Activated CD4-positive, alpha-beta T cell treated with anti-CD3 and anti-CD28 coated beads, Interleukin-2, Interleukin-6, amounts not matched to agents 100 ng/mL and 50 ng/mL, durations not matched to agents 16 hours and 8 hours (primary cell): ENCODE measurements at places on chromosomes 12 and 14.

- DNase-seq = no peak
These were observed 15.6 kb downstream of the ZBTB42 start for GRCh38 chr14:104816616-104816884.

DNA sequence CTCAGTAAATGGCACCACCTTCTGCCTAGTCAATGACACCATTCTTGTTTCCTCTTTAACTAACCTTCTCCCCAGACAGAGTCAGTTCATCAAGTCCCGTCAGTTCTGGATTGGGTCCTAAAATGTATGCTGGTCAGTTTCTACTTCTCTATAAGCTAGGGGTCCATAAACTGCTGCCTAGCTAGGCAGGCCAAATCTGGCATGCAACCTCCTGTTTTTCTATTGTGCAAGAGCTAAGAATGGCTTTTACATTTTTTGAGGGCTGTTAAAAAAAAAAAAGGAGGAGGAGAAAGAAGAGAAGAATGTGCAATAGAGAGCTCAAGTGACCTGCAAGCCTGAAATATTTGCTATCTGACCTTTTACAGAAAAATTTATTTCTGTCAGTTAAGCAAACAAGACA lies 6.4 kb upstream of the TMED10 start:
- DNase-seq = no peak

GRCh38 chr12:66025477-66025876 lies 105.1 kb downstream of the LLPH start:
- DNase-seq = no peak

DNA sequence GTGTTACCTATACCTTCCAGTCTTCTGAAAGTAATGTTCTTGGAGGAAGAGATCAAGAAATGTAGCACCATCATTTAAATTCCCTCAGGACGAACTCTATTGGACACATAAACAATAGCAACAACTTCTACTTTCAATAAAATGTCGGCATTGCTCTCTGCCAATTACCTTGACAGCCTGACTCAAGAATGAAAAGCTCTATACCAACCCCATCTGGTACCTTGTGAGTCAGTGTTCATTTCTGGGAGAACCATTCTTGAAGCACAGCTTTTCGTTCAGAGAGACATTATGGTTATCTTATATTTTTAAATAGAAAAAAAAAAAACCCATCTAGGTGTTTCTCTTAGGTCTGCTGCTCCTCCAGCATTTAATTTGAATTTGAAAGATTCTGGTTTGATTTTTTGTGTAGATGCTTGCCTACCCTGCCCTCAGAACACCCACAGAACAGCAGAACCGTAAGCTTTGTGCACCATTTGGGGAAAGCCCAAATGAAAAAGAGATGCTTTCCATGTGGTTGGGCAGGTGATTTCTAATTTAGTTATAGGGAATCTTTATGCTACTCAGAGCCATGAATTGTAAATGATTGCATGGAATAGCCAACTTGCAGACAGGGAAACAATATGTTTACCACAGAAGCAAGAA lies 156.0 kb downstream of the SAMD4A start:
- DNase-seq = peak; percentile 57

DNA sequence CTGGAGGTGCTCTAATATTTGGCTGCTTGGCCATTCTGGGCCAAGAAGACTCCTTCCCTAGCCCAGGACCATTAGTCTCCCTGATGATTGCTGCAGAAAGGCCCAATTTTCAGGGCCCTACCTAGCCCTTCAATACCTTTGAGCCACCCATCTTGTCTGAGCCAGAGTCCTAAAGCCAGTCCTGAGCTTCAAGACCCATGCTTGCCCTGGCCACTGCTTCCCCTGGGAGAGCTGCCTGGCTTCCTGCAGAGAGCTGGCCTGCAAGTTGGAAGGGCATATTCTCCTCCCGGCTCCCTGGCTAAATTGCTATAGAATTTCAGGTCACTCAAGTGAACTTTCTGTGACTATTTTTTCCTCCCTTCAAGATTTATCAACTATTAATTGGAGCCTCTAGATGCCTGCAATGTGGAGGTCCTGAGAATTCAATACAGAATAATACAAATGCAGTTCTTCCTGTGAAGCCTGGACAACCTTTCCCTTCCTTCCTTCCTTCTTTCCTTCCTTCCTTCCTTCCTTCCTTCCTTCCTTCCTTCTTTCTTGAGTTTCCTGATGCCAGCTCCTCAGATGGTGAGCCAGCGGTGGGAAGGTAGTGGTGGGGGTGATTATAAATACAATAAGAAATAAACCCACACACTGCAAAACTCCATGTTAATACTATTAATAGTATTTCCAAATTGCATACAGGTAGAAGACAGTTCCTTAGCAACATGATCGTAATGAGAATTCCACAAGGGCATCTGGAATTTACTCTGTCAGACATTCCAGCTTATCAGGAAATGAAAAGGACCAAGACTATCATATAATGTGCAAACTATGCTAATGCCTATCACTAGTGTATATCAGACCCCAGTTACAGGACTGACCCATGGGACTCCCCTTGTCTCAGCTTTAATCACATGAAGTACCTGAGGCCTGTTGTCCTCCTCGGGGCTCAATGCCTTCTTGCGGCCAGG lies 108.1 kb downstream of the ZFP36L1 start:
- no peak for DNase-seq

DNA sequence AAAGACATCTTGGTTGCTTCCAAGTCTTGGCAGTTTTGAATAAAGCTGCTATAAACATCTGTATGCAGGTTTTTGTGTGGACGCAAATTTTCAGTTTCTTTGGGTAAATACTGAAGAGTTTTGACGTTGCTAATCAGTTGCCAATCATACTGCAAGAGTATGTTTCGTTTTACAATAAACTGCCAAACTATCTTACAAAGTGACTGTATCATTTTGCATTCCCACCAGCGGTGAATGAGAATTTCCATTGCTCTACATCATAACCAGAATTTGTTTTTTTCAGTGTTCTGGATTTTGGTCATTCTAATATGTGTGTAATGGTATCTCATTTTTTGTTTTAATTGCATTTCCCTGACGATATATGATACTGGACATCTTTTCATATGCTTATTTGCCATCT lies 190.8 kb upstream of the PARP11 start:
- DNase-seq = peak; percentile 16
